ENCODE measurements at places on chromosomes 11 and 22.

- no peak for DNase-seq
These were observed 27.5 kb downstream of the ABCC8 start for GRCh38 chr11:17449158-17449557.

DNA sequence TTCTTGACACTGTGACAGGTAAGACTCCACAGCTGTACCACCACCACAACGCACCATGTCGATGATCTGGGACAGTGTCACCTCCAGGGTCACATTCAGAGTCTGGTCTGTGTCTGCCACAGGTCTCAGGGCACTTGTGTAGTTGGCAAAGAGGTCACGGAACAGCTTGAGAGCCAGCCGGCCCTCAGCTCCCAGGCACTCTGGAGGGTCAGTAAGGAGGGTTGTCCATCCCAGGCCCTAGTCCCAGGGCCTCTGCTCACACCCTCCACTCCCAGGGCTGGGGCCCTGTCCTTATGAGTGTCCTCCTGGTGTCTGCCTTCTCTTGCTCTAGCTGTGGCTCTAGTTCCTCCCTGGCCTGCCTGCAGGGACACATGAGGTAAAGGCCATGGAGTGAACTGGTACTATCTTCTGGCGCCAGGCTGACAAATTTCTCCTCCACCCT, 1.4 kb downstream of the CHRNA10 start:
- no peak for DNase-seq

DNA sequence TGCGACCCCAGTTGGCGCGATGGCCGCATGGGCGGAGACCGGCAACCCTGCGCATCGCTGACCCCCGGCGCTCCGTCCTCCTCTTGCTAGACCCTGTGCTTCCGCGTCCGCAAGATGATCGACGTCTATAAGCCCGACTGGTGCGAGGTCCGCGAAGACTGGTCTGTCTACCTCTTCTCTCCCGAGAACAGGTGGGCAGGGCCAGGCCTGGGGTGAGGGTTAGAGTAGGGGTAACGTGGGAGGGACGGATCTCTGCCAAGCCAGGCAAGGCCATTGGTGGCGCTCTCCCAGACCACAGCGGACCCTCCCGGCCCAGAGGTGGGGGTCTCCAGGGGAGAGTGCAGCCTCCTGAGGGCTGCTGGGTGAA, 92.1 kb downstream of the CACNA1I start:
- no peak for DNase-seq

DNA sequence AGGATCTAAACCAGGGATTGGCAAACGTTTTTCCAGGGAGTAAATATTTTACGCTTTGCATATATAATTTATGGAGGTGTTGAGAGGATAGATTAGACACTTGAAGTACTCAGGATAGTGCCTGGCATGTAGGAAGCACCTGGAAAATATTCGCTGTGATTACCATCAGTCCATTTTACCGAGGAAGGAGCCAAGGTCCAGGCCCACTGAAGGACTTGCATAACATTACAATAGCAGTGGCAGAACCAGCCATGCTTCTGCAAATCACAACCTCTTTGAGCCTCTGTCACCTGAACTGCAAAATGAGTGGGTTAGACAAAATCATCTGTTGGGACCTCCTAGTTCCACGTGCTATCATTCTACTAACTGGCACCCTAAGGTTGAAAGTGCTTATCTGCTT, 5.4 kb downstream of the FUT4 start:
- DNase-seq: no peak

- no peak for DNase-seq
These were observed 4.2 kb upstream of the HINFP start for GRCh38 chr11:119117004-119117706.

DNA sequence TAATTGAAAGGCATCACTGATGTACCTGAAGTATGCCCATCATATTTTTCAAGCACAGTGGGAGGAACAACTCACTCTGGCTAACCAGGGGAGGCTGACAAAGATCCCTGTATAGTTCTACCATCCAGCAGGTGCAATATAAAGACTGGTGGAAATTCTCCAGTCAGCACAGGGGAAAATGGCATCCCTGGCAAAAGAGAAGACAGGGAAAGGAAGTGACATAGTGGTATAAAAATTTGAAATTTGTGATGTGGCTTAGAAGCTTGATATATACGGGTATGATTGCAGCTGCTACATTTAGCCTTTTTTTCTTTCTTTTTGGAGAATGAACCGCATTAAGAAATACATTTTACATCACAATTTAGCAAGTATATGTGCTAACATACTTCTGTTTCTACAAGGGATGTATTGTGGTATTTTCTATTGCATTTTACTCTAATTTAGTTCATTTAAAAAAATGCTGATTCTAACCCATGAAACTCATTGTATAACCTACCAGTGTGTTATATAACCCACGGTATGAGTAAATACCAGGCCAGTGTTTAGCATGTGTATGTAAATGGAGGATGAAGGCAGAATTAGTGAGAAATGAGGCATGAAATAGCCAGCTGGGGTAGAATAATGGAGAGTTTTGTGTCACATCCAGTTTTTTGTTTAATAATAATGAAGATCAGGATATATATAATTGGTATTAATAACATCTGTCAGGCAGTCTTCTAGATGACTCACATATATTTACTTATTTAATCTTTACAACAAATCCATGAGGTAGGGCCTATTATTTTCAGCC, 186.1 kb downstream of the ARHGAP42 start:
- DNase-seq: no peak

- DNase-seq: no peak
These were observed 26.5 kb downstream of the ARHGEF17 start for GRCh38 chr11:73334384-73335203.

DNA sequence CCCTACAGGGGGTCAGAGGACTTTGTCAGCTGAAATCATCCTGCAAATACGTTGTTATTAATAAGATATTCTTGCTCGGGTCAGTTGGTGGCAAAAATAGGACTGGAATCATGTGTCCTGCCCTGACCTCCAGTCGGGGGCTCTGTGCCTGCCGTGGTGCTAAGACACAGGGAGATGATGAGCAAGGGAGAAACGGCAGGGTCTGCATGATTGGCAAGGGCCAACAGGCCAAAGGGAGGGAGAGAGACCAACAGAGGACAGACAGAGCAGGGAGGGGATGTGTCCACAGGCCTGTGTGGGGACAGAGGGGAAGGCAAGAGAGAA, 10.4 kb upstream of the TSKU start:
- DNase-seq: no peak
